Neural crest cell (in vitro differentiated cells): ENCODE measurements at places on chromosomes 2 and 18. TPM values are rescaled to one million over a fixed set of nuclear protein-coding genes. Genes with fewer than 3 reads are reported as not detected.

DNA sequence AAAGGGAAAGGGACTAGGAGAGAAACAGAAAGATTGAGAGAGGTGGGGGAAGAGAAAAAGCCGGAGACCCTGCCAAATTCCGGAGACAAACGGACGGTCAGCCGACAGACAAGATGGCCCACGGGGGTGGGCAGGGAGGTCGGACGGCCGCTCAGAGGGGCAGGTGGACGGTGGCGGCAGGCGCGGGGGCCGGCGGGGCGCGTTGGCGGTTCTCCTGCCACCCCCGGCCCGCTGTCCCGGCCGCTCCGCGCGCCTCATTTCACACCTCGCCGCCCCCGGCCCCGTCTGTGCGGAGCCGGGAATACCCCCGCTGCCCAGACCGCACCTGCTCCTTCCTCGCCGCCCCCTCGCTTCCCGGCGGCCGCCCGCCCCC lies 935 bp downstream of the SLC30A3 start:
- H3K27ac ChIP-seq: no peak overlapping the region
- no peak for DNase-seq
- peak overlapping the region; percentile 77 for H3K4me3 ChIP-seq

- H3K4me3 ChIP-seq: no peak overlapping the region
- no peak overlapping the region for H3K27ac ChIP-seq
- no peak for DNase-seq
- peaks cover 12% of the 10 kb centered on the region for H3K36me3 ChIP-seq
Measured at GRCh38 chr2:62785810-62786597, 80.5 kb downstream of the EHBP1 start.

DNA sequence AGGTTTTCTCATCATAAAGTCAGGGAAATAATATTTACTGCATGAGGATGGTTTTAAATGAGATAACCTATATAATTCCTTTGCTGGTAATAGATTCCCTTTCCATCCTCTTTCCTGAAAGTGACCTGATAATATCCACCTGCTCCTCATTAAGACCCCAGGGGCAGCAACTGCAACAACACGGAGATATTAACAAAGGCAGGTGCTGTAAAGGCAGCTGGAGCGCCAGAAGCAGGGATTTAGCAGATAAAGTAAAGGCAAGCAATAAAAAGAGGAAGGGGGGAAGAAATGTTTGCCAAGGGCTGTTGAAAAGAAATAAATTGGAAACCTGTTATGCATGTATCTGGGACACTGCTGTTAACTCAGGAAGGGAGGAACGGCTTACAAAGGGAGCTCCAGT lies 472.6 kb upstream of the KLHL29 start:
- H3K27me3 ChIP-seq: no peaks in the 10 kb centered on the region
- no peaks in the 10 kb centered on the region for H3K36me3 ChIP-seq
- DNase-seq: no peak
- H3K4me3 ChIP-seq: no peak overlapping the region
- no peak overlapping the region for H3K27ac ChIP-seq

DNA sequence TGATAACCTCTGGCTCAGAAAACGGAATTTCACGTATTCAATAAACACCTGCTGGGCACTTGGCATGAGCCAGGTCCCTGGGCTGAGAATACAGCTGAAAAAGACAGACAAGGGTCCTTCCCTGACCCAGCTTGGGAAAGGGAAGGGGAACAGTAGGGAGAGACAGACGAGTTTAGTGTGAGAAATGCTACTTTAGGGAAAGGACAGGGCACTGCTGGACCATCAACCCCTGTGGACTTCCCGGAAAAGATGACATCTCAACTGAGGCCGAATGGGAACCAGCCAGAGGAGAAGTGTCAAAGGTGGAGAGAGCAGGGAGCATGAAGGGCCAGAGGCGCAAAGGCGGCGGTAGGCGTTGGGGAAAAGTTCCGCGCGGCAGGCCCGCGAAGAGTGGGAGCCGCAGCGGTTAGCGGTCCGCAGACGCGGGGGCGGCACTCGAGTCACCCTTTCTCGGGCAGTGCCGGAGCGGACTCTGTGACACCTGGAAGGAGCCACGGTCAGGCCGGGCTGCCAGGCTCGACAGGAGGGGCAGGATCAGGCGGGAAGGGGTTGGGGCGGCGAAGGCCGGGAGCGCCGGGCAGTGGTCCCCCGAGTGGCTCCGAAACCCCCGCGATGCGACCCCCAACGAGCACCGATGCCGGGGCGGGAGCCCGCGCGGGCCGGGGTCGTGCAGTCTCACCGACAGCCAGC lies 519 bp downstream of the TEX261 start:
- peaks cover 27% of the 10 kb centered on the region for H3K27me3 ChIP-seq
- no peaks in the 10 kb centered on the region for H3K36me3 ChIP-seq
- DNase-seq: no peak
- H3K4me3 ChIP-seq: peak overlapping the region; percentile 97
- H3K4me1 ChIP-seq: peaks cover 38% of the 10 kb centered on the region

GRCh38 chr2:112137516-112138158 lies 548 bp upstream of the FBLN7 start:
- DNase-seq: no peak
- peaks cover 26% of the 10 kb centered on the region for H3K4me1 ChIP-seq
- H3K27me3 ChIP-seq: peaks cover 7% of the 10 kb centered on the region
- peak overlapping the region; percentile 84 for H3K4me3 ChIP-seq
- no peak overlapping the region for H3K27ac ChIP-seq

NYAP2 gene
- total RNA-seq: 0.35 and 0.36 TPM in 2 replicates

- DNase-seq: no peak
- H3K27ac ChIP-seq: peak overlapping the region; percentile 81
- H3K4me1 ChIP-seq: peaks cover 28% of the 10 kb centered on the region
- H3K27me3 ChIP-seq: no peaks in the 10 kb centered on the region
- H3K36me3 ChIP-seq: no peaks in the 10 kb centered on the region
- no peak overlapping the region for H3K4me3 ChIP-seq
Measured at GRCh38 chr2:182824056-182824766, 42.2 kb downstream of the FRZB start.

DNA sequence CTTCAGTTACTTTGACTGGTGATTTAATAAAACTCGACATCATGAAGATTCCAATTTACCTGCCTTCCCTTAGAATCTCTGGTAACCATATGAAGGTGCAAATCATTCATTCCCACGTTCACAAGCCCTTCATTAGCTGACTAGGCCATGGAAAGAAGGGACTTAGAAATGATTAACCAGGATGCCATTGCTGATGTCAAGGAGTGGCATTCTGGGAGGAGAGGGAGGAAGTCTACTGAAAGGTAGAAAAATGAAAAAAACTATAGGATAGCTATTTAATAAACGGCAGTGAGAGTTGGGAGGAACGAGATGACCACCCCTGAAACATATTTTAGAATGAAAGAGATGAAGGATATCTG lies 1.4 kb downstream of the ATIC start:
- peak overlapping the region; percentile 93 for H3K4me3 ChIP-seq
- no peak overlapping the region for H3K27ac ChIP-seq
- no peak for DNase-seq
- peaks cover 25% of the 10 kb centered on the region for H3K36me3 ChIP-seq
- H3K4me1 ChIP-seq: peaks cover 36% of the 10 kb centered on the region

DNA sequence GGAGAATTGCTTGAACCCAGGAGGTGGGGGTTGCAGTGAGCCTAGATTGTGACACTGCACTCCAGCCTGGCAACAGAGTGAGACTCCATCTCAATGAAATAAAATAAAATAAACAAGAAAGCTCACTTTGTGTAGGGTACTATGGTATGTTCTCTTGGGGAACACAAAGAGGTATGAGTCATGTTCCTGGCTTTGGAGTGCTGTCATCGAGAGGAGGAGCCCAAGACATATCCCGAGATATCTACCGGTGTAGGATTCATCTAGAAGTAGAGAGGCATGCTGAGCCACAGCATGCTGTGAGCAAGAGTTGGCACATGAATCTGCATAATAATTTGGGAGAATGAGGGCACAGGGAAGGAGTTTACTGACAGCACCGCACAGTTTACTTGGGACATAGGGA lies 244.9 kb upstream of the EPHA4 start:
- H3K4me1 ChIP-seq: no peaks in the 10 kb centered on the region
- H3K27ac ChIP-seq: no peak overlapping the region
- no peak for DNase-seq

GRCh38 chr2:18934886-18935285 lies 345.5 kb upstream of the NT5C1B start:
- no peak overlapping the region for H3K27ac ChIP-seq
- DNase-seq: no peak
